ENCODE measurements at places on chromosomes 12 and 14.

DNA sequence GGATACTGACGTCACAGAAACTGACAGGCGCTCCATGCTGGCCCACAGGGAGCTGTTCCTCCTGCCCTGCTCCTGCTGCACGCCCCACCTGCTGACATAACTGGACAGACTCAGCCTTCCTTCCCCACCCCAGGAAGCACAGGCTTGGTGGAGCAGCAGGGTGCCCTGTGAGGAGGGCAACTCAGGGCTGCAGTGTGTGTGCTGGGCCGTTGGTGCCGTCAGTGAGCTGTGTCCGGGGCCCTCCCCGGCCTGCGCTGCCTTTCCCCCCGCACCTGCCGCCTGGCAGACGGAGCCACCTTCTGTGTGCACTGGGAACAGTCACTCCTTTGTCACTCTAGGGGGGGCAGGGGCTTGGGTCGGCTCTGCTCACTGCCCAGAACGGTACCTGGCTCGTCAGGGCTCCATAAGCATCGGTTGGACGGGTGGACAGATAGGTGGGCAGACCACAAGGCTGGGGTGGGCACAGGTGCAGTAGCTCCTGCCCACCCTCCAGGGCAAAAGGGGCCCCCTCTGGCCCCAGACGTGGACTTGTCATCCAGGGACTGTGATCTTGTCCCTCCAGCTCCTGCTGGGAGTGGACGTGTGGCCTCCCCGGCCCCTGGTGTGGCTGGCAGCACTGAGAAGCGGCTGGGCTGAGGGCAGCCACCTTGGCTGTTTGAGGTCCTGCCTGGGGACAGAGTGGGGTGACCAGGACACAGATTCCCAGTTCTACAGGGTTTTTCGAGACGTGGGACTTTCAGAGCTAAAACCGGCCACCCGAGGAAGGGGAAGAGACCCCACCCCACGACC is 32.8 kb downstream of the FBRSL1 start:
- peak; percentile 66 for DNase-seq

- no peak for DNase-seq
Measured at GRCh38 chr12:85733221-85733840, 102.9 kb downstream of the RASSF9 start.

- DNase-seq = no peak
Measured at GRCh38 chr12:56260921-56261320, 2.7 kb upstream of the ANKRD52 start.

DNA sequence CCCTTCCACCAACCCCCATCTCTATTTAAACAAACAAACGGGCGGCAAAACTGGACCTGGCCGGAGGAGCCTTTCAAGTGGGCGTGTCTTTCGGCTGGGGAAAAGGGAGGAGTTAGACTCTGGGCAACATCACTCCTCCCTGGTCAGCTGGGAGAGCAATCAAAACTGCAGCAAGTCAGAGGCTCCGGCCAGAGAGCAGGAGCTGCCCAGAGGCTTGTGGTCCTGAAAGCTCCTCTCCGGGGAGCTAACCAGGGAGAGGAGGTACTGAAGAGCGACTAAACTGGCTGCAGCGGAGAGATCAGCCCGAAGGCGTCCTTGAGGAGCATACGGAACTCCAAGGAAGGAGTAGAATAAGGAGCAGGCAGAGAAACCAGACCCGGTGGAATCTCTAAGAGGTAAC is at the start of gene NEUROD4:
NEUROD4 (plus strand) TSS at position 191 of the 400 bp plus-strand sequence. CDS start 6,466 bp downstream, outside the sequence.
- peak; percentile 68 for DNase-seq

- no peak for DNase-seq
Measured at GRCh38 chr14:81295958-81296923, 75.5 kb upstream of the GTF2A1 start.
